ENCODE measurements at places on chromosomes 7 and 10.

- no peak for DNase-seq
Observed at GRCh38 chr10:3813267-3813666, 28.3 kb upstream of the KLF6 start.

DNA sequence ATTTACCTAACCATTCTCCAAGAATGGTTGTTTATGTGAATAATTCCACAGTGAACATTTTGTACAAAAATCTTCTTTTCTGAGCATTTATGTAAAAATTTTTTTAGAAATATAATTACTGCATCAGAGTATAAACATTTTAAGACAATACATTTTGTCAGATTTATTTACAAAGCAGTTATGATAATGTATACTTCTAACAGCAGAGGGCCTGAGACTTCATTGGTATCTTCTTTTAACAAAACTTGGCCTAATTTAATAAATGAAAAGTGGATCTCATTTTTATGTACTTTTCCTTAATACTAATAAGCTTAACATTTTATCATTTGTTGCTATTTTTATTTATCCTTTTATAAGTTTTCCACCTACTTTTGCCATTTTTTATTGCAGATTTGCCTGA, 69.4 kb downstream of the HECTD2 start:
- no peak for DNase-seq

- DNase-seq: no peak
Observed at GRCh38 chr10:131354380-131354779, 42.9 kb upstream of the TCERG1L start.

GRCh38 chr7:42107484-42108240, 129.3 kb downstream of the GLI3 start:
- no peak for DNase-seq

- no peak for DNase-seq
Observed at GRCh38 chr10:78584266-78584665, 484.5 kb upstream of the ZMIZ1 start.

DNA sequence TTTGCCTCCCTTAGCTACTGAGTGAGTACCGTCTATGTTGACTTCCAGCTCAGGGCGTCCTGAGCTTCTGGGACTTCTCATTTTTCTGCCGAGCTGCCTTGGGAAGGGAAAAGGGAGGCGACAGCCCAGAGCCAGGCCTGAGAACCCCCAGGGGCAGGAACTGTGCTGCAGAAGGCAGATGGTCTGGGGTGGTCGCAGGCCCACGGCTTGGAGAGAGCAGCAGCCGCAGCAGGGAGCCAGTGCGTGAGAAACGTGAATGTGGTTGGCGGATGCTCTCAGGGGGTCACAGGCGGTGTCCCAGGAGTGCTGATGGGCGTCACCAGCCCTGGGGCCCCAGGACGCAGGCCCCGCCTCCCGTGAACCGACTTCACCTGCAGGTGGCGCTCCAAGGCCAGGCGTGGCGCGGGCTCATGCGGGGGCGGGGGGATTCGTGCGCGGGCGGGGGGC, 9.2 kb upstream of the PWWP2B start:
- peak; percentile 74 for DNase-seq
